ENCODE measurements at places on chromosomes 11 and 22.

- no peak for DNase-seq
Measured at GRCh38 chr11:61774411-61774810, 18.0 kb downstream of the TMEM258 start.

DNA sequence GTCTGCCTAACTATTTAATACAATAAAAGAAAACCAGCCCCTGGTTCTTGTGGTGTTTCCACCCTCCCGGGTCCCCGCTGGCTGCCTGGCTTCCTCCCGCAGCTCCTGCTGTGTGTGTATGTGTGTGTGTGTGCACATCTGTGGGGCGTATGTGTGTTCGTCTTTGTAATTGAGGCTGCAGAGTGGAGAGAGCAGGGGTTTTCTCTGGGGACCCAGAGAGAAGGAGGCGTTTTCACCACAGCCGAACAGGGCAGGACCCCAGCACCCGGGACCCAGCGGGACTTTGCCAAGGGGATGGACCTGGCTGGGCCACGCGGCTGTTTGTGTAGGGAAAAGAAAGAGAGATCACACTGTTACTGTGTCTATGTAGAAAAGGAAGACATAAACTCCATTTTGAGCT lies 42.7 kb downstream of the IGLL1 start:
- no peak for DNase-seq

GRCh38 chr11:2653930-2654739 lies 45.7 kb downstream of the KCNQ1OT1 start:
- DNase-seq = no peak

- no peak for DNase-seq
Measured at GRCh38 chr22:39972641-39973040, 12.4 kb downstream of the TMA7B start.

- DNase-seq = peak; percentile 67
Measured at GRCh38 chr22:38572065-38572464, 2.1 kb upstream of the DMC1 start.

GRCh38 chr22:40218152-40218551 lies 40.4 kb downstream of the TNRC6B start:
- DNase-seq = no peak

DNA sequence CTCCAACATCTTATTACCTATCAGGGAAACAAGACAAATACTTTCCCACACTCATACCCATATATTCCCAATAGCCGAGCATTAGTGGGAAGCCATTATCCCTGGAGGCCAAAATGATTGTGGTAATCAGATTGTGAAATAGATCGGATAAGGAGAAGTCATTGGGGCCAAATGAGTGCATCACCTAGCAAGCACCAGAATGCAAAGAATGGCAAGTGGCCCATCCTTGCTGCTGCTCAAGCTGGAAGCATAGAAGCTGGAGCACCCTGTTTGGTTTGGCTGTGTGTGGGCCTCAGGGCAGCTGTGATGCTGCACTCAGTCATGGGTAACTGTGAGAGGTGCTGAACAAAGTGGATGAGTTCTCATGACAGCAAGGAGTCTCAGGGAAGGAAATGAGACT lies 18.7 kb upstream of the DBX1 start:
- DNase-seq = no peak

GRCh38 chr11:114124601-114125144 lies 65.2 kb downstream of the ZBTB16 start:
- no peak for DNase-seq

- no peak for DNase-seq
Measured at GRCh38 chr11:84234462-84235202, 948.5 kb upstream of the CCDC90B start.

DNA sequence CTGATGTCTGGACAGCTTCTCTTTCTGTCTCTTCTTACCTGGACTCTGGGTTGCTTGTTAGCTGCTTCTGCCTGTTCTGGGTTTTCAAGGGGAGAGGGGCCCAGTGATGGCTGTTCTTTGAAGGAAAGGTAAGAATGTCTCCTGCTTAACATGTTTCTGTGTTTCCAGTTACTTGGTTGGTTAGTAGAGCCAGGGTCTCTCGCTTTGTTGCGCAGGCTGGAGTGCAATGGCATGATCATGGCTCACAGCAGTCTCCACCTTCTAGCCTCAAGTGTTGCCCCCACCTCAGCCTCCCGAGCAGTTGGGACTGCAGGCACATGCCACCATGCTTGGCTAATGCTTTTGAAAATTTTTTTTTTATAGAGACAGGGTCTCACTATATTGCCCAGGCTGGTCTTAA lies 126.6 kb downstream of the BCR start:
- no peak for DNase-seq

DNA sequence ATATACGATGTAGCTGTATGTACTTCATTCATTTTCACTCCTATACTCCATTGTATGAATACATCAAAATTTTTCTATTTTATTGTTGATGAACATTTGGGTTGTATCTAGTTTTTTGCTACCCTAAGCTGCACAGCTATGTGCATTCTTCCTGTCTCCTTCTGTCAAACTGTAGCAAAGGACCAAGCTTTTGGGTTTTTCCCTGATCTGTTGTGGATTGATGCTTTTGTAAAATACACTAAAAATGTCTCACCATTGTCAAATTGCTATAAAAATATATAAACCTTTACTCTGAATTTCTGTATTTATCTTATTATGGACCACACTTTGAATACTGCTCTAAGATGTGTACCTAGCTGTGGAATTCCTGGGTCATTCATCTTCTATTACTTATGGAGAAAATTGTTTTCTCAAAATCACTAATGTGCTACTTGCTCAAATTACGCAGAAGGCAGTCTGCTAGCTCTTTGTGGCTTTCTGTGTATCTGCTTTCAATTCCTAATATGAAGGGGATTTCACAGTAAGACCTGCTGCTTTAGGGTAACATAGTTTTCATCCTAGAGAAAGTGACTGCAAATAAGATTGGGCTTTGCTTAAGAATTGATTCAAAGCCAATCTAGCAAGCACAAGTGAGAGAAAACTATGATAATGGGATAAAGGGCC lies 123.4 kb downstream of the CYP2R1 start:
- DNase-seq = no peak

DNA sequence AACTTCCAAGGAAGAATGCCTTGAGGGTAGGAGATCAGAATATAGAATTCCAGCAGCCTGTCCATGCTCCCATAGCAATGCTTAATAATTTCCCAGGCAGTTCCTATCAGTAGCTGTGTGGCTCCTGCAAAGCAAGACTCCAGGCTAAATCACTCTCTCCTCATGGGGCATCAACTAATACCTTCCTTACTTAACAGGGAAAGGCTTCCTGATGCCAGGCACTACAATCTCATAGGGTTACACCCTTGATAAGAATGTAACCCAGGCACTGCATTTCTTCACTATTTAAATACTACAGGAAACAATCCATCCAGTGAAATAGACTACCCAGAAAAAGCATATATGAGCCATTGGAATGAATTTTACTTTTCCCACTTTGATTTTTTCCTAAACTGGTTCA lies 615.0 kb upstream of the ARHGAP42 start:
- DNase-seq = no peak

DNA sequence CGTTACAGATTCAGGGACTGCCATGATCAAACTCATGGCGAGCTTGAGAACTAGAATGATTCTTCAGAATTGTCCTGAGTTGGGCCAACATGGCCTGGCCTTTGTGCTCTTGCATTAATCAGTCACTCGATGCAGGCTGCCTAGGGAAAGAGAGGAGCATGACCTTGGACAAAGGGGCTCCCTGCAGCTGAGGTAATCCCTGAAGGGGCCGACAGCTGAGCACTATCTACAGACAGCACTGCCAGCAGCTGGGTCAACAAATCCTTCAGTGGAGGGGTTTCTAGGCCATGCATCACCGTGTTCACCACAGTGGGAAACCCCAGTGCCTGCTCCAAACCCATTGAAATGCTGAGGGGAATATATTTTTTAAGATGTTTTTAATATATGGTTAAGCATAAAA lies 159.5 kb upstream of the POU2AF2 start:
- no peak for DNase-seq

DNA sequence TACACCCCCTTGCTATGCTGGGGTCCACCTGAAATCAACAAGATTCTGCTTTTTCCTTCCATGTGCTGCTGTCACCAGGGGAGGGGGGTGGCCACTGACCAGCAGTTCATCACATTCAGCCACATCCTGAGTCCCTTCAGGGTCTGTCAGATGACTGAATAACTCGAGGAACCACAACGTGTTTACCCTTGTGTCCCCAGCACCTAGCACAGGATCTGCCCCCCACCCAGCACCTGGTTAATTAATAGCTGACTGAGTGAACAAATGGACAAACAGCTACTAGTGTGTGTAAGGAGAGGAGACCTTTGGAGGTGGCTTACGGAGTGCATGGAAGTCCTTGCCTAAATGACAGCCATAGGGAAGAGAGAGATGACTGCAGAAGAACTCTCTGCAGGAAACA lies 119.5 kb upstream of the NCAM1 start:
- DNase-seq = no peak

DNA sequence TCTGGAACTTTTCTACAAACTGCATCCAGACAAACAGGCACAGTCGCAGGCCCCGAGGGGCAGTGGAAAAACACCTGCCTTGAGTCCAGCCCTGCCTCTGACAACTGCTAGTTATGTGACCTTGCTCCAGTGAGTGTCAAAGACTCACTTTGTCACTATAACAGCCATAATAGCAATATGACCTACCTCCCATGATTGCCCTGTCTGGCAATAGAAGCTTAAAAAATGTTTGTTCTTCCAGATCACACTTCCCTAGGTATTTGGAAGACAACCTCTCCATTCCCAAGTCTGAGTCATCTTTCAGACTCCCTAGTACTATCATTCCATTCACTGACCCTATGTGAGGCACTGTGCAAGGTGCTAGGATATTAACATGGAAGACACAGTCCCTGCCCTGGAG lies 74.5 kb downstream of the RPL27A start:
- DNase-seq = no peak

- peak; percentile 74 for DNase-seq
Measured at GRCh38 chr11:67113231-67113721, 5.8 kb upstream of the KDM2A start.

DNA sequence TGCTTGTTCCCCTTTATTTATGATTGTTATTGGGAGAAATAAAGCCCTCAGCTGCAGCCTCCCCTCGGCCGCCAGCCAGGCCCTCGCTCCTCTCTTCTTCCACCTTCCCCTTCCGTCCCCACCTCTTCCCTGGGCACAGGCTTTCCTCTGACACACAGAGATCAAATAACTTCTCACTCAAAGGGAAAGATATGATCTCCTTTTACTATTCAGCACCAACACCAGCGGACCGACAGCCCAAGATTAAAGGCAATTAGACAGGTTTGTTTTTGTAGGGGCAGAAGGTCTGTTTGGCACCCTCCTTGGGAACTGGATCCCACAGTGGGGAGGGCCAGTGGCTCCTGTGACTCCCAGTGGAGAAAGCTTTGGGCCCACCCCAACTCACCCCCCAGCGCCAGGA lies 23.0 kb downstream of the NECTIN1 start:
- DNase-seq = no peak

DNA sequence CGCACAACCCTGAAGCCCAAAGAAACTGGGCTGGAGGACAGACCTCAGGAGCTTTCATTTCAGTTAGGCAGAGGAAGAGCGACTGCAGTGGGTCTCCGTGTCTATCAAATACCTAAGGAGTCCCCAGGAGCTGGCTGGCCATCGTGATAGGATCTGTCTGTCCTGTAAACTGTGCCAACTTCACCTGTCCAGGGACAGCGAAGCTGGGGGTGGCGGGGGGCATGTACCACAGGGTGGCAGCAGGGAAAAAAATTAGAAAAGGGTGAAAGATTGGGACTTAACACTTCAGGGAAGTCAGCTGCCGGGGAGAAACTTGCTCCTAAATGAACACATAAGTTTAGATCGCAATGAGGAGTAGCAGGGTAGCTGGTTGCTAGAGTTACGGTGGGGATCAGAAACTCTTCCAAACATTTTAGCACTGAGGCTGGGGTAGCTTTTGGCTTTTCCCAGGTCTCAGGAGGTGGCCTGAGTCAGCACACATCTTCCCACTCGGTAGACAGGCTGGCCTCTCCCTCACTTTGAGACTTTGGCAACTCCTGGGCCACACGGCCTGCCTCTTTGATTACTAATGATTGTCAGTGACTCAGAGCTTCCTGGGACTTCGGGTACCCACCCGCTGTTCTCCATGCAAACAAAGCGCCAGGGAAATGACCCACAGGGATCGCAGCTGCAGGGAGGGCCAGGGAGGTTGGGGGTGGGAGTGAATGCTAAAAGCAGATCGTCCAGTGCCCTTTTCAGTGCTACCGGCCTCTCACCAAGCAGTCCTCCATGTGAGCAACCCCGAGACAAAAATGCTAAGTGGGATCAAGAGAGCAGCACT lies 2.9 kb upstream of the MTFP1 start:
- no peak for DNase-seq

- DNase-seq = peak; percentile 6
Measured at GRCh38 chr22:18110194-18110953, at the start of gene TUBA8. Gene TUBA8 (plus strand): TSS chr22:18110809. CDS start chr22:18110866, 57 bp downstream.

DNA sequence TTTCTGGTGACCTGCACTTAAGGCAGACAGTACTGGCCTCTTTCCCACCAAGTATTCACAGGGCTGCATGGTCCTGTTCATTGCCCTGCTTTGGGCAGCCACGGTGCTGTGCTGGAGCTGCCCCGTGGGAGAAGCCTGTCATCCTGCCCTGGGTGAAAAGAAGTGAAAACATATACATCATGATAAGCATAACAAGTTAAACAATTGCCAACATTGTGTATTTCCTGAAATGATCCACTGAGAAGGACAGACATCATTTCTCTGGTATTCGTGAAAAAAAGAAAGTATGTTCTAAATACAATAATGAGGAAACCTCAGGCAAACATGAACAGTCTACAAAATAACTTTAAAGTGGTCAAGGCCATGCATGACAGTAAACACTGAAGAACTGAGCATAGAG lies 393.1 kb downstream of the TMEM135 start:
- no peak for DNase-seq

- no peak for DNase-seq
Measured at GRCh38 chr22:30205281-30206115, 41.1 kb downstream of the LIF start.

GRCh38 chr11:17991783-17992433 lies 20.9 kb downstream of the SERGEF start:
- DNase-seq = peak; percentile 47

DNA sequence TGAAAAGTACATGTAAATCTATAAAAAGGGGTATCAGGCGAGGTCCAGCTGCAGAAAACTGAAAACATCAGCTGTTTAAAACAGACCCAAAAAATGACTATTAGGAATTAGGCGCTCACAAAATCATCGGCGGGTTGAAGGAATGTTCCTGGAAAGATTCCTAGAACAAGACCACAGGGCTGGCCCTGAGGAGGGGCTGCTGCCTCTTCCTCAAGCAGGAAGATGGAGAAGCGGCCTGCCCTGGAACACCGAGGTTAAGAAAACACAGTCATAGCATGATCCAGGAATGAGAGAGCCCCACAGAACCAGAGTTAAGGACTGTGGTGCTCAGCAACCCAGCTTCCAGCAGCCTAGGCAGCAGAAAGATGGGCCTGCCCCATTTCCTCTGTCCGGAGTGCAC lies 78.4 kb downstream of the C11orf91 start:
- no peak for DNase-seq

- DNase-seq = peak; percentile 40
Measured at GRCh38 chr11:43282607-43283440, 29.0 kb upstream of the API5 start.

DNA sequence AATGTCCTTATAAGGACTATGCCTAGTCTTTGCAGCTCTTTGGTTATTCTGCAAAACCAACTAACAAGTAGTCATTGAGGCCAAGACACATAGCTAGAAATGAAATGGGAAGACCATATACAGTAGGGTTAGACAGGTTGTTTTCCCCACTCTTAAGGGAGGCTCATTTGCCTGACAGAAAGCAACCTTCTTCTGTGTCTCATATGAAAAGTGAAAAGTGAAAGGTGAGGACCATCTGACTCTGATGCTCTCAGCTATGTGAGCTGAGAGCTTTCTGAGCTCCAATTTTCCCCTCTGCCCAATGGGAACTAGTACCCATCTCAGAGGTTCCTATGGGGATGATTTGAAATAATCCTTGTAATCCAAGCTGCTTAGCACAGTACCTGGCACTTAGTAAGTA lies 142.0 kb upstream of the BDNF start:
- no peak for DNase-seq

Measured in RPMI8226 (cell line).